CD4-positive, alpha-beta T cell treated with Interferon gamma for 1 hour (primary cell): ENCODE measurements at places on chromosomes 3 and 15.

DNA sequence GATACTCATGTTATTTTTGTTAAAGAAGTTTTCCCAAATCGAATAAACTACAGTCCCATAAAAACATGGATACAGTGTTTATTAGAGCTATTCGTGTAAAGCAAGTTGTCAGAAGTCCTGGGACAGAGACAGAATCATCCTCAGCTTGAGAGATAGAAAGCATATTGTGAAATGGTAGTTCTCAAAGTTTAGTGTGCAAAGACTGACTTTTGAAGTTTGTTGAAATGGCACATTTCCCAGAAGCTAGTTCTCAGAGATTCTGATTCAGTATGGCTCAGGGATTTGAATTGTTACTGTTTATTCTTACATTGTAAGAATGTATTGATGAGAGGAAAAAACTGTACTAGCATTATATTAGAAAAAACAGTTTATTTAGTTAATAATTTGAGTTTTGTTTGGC is 22.1 kb downstream of the GABRR3 start:
- no peak for DNase-seq

GRCh38 chr15:45442507-45443135 is 64.3 kb upstream of the GATM start:
- no peak for DNase-seq

DNA sequence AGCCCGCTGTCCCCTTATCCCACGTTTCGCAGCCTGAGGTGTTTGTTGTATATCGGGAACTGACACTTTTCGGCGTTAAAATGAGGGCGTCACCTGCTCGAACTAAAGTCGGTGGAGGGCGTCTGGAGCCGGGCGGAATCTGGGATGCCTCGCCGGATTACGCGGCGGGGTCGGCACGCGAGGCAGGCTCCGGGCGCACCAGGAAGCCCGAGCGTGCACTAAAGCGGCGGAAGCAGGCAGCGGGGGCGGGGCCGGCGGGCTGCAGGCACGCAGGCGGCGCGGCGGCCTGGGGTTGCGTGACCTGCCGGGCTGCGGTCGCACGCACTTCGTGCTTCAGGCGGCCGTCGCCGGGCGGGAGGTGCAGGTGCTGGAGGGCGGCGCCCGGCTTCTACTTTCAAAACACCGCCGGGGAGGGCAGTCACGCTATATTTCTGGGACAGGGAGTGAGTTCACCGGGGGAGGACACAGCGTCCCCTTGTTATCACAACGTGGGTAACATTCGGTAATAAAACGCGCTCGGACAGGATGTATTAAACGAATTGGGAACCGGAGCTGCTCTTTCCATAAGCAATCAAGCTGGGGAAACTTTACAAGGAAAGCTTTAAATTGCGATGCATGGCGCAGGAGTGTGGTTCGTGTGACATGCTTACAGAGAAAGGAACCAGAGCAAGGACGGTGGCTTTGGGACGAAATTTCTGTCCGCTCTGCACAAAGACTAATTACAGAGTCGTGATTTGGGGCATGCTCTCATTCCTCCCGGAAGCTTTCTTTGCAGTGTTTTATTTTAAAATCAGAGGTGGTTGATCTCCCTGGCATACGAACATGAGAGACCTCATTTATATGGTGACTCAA is 9.1 kb upstream of the LEKR1 start:
- DNase-seq = peak; percentile 82

DNA sequence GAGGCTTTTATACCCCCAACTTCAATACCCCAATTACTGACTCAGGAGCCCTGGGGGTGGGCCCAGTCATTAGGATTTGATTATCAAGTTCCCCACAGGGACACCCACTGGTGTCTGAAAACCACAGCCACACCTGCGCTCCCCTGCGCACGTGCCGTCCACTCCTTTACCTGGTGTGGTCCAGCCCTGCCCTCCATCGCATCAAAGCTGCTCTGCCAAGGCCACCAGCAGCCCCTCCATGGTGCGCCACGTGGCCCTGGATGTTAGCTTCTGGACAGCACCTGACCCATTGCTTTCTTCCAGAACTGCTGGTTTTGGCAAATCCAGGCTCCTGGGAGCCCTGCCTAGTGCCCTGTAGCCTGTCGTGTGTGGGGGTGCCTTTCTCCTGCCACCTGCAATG is 136.3 kb downstream of the NSMCE3 start:
- DNase-seq = no peak
